Caco-2 (cell line): ENCODE measurements at places on chromosomes 1 and 21.

DNA sequence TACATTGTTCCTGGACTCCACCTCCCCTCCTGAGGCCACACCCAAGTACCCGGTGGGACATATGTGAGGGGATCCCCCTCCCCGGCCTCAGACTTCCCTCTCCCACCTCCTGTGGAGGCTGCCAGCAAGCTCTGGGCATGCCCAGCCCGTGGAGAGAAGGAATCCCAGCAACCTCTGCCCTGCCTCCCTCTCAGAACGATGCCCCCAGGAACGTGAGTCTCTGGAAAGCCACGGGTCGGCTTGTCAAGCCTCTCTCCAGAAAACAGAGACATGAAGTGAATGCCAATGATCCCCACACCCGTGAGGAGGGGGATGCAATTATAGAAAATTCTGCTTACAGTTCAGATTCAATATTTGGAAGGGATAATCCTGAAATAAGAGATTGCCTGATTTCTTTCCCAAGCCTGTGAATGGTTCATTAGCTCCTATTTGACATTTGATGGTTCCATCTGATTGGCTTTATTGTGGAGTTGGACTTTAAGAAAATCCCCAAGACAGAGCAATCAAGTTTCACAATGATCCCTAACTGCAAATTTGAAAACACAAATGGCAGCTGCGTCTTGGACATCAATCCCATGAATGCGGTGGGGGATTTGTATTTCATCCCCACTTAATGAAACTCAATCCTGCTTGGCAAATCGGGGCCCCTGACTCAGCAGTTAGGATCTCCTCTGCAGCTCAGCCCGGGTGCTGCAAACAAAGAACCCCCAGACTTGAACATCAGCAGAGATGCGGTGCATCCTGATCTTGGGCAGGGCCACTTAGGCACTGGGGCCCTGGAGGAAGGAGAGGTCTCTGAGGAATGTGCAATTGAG is 9.1 kb upstream of the GUCA2B start:
- no peak for DNase-seq

DNA sequence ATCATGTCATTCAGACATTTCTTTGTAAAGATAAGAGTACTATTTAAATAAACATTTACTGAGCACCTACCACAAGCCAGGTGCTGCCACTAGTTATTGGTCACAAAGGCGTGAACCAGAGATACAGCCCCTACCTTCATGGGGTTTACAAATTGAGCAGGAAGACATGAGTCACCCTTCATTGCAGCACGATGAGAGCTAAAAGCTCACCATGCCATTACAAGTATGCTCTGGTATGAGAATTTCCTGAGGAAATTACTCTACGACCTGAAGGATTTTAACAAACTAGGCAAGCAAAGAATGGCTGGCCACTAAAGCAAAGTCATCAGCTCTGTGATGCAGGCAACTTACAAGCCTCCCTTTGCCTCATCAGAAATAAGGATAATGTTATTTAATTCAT is 346.8 kb downstream of the BRINP2 start:
- no peak for DNase-seq

DNA sequence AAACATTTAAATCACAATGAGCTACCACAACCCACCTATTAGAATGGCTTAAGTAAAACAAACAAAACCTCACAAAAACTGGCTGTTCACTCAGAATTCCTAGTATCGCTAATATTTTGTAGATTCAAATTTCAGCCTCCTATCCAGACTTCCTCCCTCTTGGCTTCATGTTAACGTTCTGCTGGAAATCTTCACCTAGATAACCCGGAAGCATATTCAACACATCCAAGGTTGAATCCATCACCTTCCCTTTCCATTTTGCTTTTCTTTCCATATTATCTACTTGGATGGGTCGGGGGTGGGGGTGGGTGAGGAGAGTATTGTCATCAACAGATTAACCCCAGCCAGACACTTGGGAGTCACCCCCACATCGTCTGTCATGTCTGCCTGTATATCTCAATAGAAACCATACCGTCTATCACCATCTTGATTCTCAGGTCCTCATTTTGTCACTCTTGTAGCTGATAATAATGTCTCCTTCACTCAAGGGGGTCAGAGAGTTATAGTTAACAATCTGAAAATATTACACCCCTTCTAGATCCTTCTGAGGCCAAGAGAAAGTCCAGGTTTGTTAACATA is 1.7 kb upstream of the DPH5 start:
- no peak for DNase-seq

DNA sequence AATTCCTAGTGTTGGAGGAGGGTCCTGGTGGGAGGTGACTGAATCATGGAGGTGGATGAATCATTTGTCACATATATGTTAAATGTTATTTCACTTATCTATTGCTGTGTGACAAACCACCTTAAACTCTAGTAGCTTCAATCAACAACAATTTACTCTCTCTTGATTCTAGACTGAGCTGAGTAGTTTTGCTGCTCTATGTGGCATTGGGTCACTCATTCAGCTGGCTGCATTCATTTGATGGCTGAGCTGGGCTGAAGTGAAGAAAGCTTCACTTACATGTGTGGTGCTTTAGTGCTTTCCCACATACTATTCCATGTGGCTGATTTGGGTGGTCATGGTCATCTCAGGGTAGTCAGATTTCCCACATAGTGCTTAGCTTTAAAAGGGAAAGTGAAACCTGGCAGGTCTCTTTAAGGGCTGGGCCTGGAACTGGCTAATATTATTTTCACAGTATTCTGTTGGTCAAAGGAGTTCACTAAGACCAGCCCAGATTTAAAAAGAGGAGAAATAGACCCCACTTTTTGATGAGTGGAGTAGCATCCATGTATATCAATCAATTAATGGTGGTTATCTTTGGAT is 10.5 kb downstream of the DNAH14 start:
- no peak for DNase-seq

- no peak for DNase-seq
Observed at GRCh38 chr1:37633040-37633937, 1.4 kb downstream of the RSPO1 start.

GRCh38 chr21:44847261-44848056 is 26.0 kb downstream of the PTTG1IP start:
- DNase-seq, result no peak

GRCh38 chr1:232556351-232556750 is 73.6 kb downstream of the SIPA1L2 start:
- DNase-seq, result peak; percentile 67

GRCh38 chr1:92961131-92961895 is at the start of gene DIPK1A:
Gene DIPK1A, minus strand, starts transcription at chr1:92961462. Its CDS starts 33 bp downstream, at chr1:92961429.
- DNase-seq, result peak; percentile 78
